Thyroid gland (tissue), 4 donors: ENCODE measurements at places on chromosomes 16 and 17. TPM values are rescaled to one million over a fixed set of nuclear protein-coding genes. Genes with fewer than 3 reads are reported as not detected.

DNA sequence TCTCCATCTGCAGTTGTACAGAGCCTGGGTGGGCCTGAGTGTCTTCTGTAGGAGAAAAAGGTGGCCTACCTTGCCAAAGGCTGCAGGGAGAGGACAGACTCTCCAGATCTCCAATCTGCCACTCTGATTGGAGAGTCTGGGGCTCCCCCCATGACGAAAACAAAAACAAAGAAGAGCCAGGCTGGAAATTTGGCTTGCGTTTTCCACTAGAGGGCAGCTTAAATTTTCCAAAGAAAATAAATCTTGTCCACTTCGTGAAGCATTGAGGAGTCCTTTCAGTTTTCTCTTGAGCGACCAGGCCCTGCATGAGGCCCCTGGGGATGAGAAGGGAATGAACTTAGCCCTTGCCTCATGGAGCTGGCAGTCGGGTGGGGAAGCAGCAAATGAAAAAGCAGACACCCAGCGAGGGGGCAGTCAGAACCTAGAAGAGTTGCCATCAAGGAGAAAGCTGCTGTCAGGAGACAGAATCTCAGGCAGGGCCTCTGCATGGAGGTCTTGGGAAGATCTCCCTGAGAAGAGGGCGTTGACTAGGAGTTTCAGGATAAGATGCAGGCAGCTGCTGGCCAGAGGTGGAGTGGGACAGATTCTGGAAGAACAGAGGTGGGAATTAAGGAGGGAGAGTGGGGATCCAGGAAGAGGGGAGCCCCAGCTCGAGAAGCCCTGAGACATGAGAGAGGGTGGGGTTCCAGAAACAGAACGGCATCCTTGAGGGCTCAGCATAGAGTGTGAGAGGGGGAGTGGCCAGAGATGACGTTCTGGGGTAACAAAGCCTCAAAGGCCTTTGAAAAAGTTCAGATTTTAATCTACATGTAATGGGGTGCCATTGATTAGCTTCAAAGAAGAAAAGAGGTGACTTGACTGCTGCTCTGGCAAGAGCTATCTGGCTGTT is 8.4 kb upstream of the SHCBP1 start:
- no peak overlapping the region for H3K27ac ChIP-seq
- no peak for DNase-seq
- H3K4me1 ChIP-seq, result no peaks in the 10 kb centered on the region
- no peaks in the 10 kb centered on the region for H3K36me3 ChIP-seq

PIK3R5 gene
- 3.7 TPM for total RNA-seq

DNA sequence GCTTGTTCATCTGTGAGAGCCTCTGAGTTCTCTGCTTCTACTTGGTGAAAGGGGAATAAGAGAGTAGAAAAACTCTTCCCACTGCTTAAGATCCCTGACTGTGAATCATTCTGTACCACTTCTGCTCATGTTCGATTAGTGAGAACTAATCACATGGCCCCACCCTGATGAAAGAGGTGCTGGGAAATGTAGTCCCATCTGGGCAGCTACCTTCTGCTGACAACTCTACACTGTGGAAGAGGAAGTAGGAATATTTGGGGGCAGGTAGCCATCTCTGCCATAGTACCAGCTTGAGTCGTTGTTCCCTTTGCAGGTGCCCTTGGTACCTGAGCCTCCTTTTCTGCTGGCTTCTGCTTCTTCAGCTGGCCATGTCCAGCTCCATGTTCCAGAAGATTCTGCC is 29.9 kb downstream of the NKD1 start:
- H3K27ac ChIP-seq, result no peak overlapping the region
- DNase-seq, result no peak
- no peaks in the 10 kb centered on the region for H3K27me3 ChIP-seq
- H3K36me3 ChIP-seq, result no peaks in the 10 kb centered on the region

ITGA2B gene
- 4.3 TPM for total RNA-seq

DNA sequence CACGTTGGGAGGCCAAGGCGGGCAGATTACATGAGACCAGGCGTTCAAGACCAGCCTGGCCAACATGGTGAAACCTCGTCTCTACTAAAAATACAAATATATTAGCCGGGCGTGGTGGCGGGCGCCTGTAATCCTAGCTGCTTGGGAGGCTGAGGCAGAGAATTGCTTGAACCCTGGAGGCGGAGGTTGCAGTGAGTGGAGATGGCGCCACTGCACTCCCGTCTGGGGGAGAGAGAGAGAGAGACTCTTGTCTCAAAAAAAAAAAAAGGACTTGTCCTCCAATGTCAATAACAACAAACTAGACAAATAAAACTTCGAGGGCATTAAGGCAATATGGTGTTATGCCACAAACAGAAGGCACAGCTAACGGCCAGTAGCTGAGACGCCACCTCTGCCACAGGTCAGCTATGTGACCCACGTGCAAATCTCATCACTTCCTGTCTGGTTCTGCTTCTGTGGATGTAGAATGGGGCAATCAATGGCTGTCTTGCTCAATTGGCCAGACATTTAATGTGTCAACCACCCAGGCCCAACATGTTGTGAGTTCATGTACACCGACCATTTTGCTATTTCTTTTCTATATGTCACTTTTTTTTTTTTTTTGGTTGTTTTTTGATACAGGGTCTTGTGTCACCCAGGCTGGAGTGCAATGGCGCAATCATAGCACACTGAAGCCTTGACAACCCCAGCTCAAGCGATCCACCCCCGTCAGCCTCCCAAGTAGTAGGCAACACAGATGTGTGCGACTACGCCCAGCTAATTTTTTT is 834 bp upstream of the TXNDC11 start:
- no peaks in the 10 kb centered on the region for H3K27me3 ChIP-seq
- peak; percentile 21 for DNase-seq
- peak overlapping the region; percentile 99 for H3K27ac ChIP-seq
- no peak overlapping the region for H3K4me3 ChIP-seq

DNA sequence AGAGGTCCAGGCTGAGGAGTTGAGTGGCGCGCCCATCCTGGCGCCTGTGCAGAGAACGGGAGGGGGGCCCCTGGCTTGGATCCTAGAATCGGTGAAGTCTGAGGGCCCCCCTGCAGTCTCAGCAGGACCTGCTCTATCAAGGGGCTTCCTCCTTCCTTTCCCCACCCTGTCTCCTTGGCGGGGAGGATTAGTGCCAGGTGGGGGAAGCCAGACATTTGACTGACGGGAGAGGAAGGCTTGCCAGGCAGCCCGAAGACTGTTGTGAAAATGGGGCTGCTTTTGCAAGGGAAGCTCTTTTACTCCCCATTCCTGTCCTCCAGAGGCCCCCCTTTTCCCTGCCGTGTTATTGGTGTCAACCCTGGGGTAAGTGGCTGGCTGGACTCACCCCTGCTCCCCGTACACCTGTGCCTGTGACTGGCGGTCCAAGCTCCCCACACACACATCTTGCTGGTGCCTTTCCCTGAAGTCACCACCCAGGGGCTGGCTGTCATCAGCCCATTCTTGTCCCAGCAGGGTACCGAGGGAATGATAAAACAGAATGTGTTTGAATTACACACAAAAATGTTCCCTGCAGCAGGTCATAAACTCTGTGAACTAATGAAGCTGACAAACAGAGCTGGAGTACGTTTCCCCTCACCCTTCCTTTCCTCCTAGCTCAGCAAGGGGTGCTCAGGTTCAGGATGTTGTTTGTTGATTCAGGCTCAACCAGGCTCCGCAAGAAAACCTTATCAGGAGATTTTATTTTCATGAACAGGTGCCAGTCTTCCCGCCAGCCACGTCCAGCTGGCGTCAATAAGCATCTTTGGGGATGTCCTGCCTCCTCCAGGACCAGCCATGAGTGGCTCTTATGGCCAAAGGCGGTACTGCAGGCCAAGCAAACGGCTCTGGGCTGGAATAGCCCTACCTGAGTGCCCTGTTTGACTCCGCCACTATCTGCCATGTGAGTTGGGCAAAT is 4.4 kb upstream of the ARMC7 start:
- no peak overlapping the region for H3K4me3 ChIP-seq
- H3K27ac ChIP-seq, result no peak overlapping the region
- peak; percentile 68 for DNase-seq
- H3K27me3 ChIP-seq, result no peaks in the 10 kb centered on the region
- H3K36me3 ChIP-seq, result peaks cover 2% of the 10 kb centered on the region

CTF1 gene
- total RNA-seq, result 5.3 TPM
